Pulmonary artery endothelial cell (primary cell): ENCODE measurements at places on chromosomes 11 and 22. TPM values are rescaled to one million over a fixed set of nuclear protein-coding genes. Genes with fewer than 3 reads are reported as not detected.

GRCh38 chr22:29230972-29231875, 25.5 kb downstream of the EMID1 start:
- no peak for DNase-seq

- DNase-seq, result no peak
These were observed 22.8 kb downstream of the PPARA start for GRCh38 chr22:46173152-46173551.

The CD6 gene
- not detected in 2 replicates for total RNA-seq

The ASCL2 gene
- not detected in 2 replicates for total RNA-seq

GRCh38 chr22:32660292-32660691, 141.2 kb upstream of the TIMP3 start:
- no peak for DNase-seq

The IL18 gene
- 0.99 and 1.7 TPM in 2 replicates for total RNA-seq

DNA sequence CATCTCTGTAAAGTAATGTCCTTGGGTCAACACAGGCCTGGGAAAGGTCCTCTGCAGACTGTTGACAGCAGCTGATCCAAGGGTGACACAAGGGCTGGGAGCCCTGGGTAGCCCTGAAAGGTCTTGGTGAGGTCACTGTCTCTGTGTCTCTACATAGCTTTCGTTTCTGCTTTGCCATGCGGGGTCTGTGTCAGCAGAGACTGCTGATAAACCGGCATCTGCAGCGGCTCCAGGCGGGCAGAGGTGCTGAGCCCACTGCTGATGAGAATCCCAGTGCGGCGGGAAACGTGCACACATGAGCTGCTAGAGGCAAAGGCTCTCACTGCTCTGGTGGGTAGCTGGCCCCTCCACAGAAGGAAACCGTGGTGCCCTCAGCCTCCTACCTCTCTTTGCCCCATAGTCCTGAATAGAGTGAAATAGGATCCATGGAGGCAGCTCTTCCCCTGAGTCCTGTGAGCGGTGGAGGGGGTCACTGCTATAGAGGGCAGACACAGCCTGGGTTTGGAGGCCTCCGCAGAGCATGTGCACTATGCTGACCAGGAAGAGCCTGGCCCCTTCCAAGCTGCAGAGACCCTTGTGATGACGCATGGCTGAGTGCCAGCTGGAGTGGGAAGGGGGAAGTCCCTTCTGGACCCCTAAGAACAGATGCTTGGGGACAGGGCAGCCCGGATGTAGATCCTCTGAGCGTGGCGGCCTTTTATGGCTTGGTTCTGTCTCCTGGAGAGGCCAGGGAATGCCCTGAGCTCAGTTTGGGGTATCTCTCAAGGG, 17.8 kb upstream of the ST3GAL4 start:
- no peak for DNase-seq

DNA sequence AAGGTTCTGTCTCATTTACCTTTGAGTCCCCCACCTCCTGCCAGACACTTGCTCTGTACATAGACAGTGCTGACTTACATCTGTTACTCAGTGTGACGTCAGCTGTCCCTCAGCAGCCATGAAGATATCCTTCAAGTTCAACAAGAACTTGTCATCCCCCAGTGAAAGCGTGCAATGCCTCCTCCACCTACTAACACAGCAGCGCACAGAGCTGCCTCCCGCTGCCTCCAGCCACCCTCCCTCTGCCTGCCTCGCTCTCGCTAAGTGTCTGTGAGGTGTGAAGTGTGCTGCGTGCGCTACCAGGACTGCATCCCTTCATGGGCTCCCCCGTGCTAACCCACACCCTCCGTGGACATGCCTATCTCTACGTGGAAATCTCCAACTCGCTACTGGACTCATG, 621.4 kb downstream of the BRD1 start:
- no peak for DNase-seq

The PGGHG gene
- 12.3 and 13.6 TPM in 2 replicates for total RNA-seq

DNA sequence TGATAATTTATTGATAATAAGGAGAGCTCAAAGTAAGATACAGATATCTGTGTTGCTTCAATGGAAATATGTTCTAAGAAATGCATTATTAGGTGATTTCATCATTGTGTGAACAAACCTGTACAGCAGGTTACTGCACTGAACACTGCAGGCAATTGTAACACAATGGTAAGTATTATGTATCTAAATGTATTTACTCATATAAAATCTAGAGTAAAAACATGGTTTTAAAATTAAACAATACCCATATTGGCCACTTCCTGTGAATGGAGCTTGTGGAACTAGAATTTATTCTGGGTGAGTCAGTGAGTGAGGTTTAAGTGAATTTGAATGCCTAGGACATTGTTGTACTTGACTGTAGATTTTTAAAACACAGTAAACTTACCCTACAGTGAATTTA, 722.9 kb upstream of the RAG2 start:
- no peak for DNase-seq

The TRIM22 gene
- total RNA-seq, result 116 and 129 TPM in 2 replicates

GRCh38 chr11:74671520-74672196, 59.6 kb downstream of the CHRDL2 start:
- DNase-seq, result no peak

The CAT gene
- 45.9 and 58.4 TPM in 2 replicates for total RNA-seq

DNA sequence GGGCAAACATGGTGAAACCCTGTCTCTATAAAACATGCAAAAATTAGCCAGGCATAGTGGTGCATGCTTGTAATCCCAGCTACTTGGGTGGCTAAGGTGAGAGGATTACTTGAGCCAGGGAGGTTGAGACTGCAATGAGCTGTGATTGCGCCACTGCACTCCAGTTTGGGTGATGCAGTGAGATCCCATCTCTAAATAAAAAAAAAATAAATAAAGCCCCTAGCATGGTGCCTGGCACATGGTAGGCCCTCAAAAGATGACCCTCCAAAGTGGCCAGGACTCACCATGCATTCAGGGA, 74.6 kb downstream of the PTPRJ start:
- no peak for DNase-seq

DNA sequence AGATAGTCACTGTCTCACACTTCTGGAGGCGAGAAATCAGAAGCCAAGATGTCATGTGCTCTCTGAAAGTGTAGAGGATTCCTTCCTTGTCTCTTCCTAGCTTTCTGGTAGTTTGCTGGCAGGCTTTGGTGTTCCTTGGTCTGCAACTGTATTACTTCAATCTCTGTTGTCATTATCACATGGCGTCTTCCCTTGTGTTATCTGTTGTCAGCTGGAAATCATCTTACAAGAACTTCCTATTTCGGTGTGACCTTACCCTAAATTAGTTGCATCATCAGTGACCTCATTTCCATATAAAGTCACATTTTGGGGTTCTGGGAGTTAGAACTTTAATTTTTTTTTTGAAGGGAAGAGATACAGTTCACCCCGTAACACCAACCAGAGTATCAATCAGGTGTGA, 3.3 kb upstream of the LIN7C start:
- DNase-seq, result no peak

- DNase-seq, result no peak
These were observed 36.0 kb downstream of the TTLL1 start for GRCh38 chr22:43053176-43053575.

- DNase-seq, result no peak
These were observed 43.6 kb upstream of the HORMAD2 start for GRCh38 chr22:30036656-30037055.

- DNase-seq, result no peak
These were observed 83.1 kb downstream of the PTPRJ start for GRCh38 chr11:48063424-48063978.

- DNase-seq, result peak; percentile 85
These were observed 198.5 kb upstream of the CTSC start for GRCh38 chr11:88535916-88536547.

GRCh38 chr22:24125941-24126340, 55.3 kb upstream of the SUSD2 start:
- DNase-seq, result no peak

DNA sequence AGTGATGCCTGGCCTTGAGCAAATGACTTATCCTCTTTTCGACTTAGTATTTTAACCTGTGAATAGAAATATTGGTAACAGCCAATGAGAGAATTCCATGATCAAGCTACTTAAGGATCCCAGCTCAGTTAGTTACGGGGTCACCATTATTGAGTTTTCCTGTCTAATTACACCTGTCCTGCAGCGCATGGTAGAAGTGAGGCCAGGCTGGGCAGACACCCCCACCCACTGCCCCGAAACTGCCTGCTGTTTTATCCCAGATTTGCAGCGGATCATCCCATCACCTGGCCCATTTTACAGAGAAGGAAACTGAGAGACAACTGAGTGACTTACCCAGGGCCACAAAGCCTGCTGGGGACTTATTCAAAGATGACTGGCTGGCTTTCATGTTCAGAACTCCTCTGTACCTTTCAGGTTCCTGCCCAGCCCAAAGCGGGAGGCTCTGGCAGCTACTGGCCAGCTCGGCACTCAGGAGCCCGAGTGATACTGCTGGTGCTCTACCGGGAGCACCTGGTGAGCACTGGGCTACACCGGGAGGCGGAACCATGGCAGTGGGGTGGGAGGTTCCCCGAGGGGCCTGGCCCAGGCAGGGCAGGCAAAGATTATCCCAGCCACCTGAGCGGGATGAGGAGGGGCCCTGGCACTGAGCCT, 1.4 kb downstream of the MUS81 start:
- DNase-seq, result no peak

DNA sequence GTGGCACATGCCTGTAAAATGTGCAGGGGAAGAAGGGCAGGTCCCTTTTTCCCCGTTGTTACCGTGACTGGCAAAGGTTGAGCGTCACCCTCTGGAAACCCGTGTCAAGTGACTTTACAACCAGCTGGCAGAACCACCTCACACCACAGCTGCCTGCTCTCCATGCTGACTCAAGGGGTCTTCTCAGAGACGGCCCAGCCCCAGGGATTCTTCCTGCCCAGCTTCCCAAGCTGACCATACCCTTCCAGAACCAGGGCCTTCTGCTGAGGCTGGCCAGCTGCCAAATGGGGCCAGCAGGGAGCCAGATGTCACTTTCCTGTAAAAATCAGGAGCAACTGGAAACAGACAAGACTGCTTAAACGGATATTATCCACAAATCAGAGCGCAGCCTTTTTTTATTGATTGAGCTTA, 6.3 kb downstream of the PC start:
- DNase-seq, result no peak

The USH1C gene
- total RNA-seq, result not detected in 2 replicates

DNA sequence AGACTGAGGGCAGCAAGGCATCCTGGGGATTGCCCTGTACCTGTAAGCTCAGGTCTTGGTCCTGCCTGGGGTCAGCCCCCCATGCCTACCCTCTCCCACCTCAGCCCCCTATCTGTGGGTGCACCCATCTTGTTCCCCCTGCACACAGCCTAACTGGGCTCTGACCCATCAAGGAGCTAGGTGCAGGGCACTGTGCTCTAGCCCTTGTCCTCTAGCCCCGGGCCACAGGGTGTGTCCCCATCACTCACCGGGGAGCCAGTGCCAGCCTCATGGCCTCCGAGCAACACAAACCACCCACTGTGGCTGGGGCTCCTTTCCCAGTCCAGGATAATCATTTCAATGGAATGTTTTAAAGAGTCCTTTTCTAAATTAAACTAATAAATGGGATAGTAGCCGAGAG, 293.9 kb upstream of the PLET1 start:
- DNase-seq, result no peak

DNA sequence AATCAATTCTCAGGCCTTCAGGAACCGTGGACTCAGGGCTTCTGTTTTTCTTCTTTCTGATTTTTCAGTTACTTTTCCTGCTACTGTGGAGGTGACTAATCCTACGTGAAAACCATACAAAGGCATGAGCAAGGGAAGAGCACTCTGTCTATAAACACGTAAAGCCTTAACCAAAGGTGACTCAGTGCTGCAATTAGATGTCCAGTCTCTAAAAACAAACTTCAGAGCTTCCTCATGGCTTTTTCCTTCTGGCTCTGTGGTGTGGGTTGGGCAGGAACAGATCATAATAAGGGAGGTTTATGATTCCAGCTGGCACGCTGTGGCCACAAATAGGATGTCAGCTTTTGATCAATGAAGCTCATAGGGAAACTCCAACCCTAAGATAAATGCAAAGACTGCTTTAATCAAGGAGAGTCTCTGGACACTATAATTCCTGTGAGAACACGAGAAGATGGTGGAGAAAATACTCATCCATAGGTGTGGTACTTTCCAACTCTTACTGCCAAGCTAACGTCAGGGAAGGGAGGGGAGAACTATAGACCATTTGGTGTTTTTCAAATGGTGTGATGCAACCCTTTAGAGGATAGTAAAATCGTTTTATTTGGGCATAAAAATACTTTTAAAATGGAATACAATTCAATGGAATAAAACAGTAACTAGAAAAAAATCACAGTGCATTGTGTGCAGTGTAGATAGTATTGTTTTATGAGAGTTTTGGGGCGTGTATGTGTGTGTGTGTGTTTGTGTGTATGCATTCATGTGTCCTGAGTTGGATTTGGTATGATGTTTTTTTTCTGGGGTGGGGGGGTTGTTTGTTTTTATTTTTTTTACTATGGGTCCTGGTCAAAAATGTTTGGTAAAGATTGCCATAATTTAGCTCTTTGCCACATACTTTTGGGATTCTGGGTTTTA, at the start of gene NXPE2:
Gene NXPE2, plus strand, starts transcription at position 403 of the 912 bp plus-strand sequence. Its CDS starts 49 bp downstream, at position 452.
- DNase-seq, result no peak

GRCh38 chr11:114202011-114202609, 94.1 kb upstream of the NNMT start:
- no peak for DNase-seq

The AIFM3 gene
- 0.07 and 0.56 TPM in 2 replicates for total RNA-seq

DNA sequence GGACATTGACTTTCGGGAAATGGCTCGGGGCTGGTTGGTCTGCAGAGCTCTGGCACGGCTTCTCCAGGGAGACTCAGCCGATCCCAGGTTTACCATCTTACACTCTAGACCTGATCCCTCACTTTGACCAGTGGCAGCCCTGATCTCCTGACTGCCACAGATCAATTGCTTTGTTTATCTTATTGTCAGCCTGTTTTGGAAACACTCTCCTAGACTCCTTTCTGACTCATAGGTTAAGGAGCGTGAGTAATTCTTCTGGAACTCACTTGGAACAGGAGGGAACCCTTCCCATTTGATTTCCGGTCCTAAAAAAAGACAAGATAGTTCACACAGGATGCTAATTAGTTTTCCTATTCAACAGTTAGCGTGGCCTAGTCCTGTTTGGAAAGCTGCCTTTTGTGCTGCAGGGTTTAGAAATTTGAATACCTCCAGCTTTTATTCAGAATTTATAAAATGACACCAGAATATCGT, 16.0 kb upstream of the BMAL1 start:
- peak; percentile 49 for DNase-seq

The PANX3 gene
- not detected in 2 replicates for total RNA-seq
